ENCODE measurements at places on chromosomes 12 and 14.

- DNase-seq = no peak
Measured at GRCh38 chr12:118034429-118035189, 18.1 kb downstream of the RFC5 start.

- DNase-seq = no peak
Measured at GRCh38 chr12:112317481-112317880, 64.8 kb downstream of the HECTD4 start.

- DNase-seq = no peak
Measured at GRCh38 chr14:62796431-62796830, 248.8 kb downstream of the KCNH5 start.

- DNase-seq = no peak
Measured at GRCh38 chr14:20679907-20680306, 4.5 kb upstream of the RNASE4 start.

GRCh38 chr14:77926942-77927341 lies 127.0 kb downstream of the ADCK1 start:
- no peak for DNase-seq

GRCh38 chr12:50913224-50913623 lies 39.1 kb upstream of the HIGD1C start:
- DNase-seq = no peak

DNA sequence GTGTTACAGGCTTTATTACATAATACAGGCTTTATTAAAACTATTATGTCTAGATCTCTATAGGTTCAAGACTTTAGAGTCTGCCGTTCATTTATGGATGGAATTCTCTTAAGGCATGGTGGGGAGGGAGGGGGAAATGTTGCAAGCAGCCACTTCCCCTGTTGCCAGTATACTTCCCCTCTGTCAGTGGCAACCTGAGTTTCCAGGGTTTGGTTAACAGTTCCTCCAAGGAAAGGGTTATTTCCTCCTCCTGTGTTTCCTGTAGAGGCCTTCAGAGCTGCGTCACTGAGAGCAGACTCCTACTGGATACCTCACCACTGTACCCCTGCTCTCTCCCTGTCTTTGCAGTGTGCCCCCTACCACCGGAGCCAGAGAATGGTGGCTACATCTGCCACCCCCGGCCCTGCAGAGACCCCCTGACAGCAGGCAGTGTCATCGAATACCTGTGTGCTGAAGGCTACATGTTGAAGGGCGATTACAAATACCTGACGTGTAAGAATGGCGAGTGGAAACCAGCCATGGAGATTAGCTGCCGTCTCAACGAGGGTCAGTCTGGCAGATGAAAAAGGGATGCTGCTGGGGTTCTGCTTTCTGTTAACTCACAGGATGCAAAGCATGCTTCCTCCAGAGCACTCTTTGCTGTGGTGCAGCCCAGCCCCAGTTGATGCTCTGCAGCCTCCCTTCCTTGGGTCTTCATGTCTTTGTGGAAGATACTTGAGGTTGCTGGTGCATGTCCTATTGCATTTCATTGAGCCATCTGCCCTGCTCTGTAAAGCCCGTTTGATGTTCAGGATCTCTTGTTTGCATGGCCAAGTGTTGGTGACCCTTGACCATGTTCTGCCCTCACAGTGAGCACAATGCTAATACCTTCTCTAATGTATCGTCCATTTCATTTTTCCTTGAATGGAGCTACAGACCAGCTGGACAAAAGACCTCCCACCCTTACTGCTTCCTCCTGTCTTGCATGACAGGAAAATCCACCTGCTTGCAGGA lies 63.6 kb upstream of the SRSF5 start:
- no peak for DNase-seq

- no peak for DNase-seq
Measured at GRCh38 chr12:8841778-8842177, 19.4 kb downstream of the A2ML1 start.

DNA sequence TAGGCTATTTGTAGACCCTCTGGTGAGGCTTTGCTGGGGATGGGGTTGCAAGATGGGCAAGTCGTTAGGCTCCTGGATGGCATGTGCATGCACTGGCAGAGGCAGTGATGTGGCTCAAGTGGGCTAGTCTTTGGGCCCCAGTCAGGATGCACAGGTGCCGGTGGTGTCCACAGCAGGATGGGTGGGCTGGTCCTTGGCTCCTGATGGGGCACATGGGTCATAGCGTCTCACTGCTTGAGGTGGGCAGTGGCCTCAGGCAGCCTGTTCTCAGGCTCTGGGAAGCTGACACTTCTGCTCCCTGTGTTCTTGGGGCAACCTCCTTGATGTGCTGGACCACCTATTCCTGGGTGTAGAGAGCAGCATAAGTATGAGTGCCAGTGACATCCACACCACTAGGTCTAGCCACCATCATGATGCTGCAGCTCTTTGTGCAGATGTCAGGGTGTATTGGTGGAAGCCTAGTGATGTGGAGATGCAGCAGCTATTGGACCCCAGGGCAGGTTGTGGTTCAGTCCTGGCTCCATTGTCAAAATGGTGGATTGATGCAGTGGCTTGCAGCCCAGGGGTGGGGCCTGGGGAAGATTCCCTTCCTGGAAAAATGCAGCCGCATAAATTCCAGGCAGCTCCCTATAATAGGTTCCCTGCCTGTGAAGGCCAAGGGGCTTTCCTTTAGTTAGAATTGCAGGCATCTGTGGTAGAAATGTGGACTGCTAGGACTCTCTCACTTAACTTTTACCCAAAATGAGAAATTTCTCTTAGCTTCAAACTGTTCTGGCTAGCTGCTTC lies 742.5 kb upstream of the MDGA2 start:
- no peak for DNase-seq

DNA sequence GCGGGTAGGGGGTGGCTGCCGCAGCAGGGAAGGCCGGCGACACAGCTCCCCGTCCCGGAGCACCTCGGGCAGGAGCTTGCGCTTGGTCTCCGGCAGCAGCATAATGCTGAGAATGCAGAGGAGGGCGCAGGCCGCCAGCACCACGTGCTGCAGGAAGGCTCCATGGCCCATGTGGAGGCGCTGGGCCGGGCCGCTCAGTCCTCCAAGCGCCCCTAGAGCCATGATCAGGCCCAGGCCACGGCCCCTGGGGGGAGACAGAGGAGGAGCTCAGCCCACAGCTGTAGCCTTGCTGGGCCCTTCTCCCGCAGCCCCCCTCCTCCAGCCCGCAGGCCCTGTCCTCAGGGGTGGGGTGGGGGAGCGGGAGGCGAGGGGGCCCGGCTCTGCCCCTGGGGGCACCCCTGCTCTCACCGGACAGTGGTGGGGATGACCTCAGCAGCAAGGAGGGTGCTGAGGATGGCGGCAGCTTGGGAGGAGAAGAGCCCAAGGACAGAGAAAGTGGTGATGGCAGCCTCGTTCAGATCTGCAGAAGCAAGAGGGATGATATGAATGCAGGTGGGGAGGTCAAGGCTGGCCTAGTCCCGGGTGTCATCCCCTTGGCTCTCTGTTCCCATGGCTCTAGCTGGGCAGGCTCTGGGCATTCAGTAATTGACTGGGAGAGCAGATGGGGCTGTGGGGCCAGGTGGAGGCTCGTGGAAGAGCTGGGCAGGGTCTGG lies 5.8 kb downstream of the SLC22A17 start:
- DNase-seq = peak; percentile 15

- no peak for DNase-seq
Measured at GRCh38 chr12:103887738-103888137, 42.5 kb upstream of the HSP90B1 start.

DNA sequence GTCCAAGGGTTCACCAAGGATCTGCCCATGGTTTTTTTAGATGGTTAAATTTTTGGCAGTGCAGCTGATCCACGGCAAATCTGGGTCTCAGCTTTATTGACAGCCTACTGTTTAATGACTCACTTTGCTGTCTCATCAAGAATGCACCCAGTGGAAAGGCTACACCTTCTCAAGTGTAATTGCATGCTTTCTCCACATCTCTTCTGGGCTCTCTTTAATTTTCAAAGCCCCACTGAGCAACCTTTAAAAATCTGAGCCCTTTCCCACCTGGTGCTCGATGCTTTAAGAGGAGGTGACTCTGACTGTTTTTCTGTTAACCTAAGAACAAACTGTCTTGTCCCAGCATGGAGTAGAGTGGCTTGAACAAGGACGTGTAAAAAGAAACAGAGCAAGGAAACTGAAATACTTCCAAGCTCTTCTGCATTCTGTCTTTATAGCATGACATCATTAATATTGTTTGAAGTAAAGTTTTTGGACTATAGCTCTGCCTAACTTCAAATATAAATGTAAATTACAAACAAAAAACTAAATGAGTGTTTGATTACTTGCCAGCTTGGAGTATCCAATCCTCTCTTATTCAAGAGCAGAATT lies 214.2 kb upstream of the KRR1 start:
- DNase-seq = no peak

DNA sequence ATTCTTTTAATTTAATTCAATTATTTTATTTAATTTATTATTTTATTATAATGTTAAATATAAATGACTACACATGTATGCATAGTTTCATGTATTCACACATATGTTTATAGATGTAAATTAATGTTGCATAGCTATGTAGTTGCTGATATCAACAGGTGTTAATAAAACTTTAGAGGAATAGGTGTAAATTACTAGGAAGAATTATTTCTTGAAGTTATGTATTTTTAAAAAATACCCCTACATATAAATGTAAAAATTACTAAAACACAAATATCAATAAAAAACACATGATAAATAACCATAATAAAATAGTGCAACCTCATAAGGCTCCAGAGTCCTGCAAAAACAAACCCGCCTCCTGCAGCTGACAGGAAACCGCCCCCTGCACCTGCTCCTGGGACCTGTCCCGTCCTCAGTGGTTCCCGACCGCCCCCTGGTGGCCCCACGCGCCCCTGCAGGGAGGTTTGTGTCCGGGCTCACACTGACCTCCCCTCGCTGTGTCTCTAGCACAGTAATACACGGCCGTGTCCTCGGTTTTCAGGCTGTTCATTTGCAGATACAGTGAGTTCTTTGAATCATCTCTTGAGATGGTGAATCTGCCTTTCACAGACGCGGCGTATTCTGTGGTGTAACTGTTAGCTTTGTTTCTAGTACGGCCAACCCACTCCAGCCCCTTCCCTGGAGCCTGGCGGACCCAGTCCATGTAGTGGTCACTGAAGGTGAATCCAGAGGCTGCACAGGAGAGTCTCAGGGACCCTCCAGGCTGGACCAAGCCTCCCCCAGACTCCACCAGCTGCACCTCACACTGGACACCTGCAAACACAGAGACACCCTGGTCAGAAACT lies 1264.0 kb downstream of the TMEM121 start:
- DNase-seq = peak; percentile 69

DNA sequence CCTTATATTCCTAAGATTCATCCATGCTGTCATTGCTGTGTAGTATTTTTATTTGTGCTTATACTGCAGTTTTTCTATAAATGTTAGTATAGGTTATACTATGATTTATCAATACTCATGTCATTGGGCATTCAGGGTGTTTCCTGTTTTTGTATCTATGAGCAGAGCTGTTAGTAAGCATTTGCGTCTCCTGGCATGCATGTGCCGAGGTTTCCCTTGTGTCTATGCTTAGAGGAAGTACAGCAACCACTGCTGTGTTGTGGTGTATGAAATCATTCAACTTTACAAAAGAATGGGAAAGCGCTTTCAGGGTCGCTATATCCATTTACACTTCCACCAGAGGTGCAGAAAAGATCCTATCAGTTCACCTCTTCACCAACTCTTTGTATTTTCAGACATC lies 122.7 kb downstream of the RGS6 start:
- no peak for DNase-seq

GRCh38 chr14:102690509-102691286 lies 86.6 kb upstream of the TRAF3 start:
- DNase-seq = no peak

DNA sequence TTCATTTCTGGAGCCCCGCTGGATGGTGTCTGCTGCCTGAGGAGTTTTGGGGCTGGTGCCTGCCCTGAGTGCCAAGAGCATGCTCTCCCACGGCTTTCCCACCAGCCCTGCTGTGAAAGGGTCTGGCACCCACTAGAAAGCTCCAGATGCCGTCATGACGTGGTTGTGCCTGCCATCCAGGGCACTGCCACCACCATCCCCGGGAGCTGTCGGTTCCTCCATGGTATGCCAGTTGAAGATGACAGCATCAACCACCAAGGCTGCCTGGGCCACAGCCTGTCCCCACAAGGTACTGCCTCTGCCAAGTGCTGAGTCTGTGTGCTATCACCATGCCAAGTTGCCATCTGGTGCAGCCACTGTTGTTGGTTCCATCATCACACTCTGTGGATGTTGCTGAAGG lies 85.9 kb downstream of the TTC8 start:
- DNase-seq = no peak

DNA sequence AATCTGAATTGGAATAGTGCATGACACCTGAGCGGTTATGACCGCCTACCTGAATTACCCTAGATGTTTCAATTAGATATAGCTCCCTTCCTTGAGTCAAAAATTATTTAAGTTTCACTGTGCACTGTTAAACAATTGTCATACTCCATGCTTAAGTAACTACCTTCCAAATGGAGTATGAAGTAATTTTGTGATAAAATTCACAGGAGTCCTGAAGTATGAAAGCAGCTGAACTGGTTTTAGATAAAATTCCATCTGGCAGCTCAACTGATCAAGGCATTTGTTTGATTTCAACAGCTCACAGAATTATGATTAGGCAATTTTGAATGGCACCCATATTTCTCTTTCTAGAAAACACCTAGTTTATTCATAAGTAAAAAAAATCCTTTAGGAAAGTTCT lies 19.5 kb downstream of the PRICKLE1 start:
- DNase-seq = no peak

DNA sequence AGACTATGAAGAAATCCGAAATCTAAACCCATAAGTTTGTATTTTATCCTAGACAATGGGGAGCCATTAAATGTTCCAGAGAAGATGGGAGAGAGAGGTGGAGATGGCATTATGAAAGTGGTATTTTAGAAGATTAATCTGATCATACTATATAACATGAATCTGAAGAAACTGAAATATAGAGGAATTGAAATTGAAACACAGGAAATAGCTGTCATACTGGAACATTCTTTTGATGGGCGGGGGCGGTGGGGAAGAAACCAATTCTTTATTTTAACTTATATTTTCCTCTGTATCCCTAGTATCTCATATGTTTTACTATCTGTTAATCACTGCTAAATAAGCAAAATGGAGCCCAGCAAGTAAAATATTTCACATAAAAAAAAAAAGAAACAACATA lies 27.0 kb upstream of the FOXN3 start:
- no peak for DNase-seq

GRCh38 chr14:59262717-59263454 lies 74.4 kb downstream of the DAAM1 start:
- no peak for DNase-seq

GRCh38 chr14:34364201-34364600 lies 97.8 kb downstream of the SPTSSA start:
- DNase-seq = no peak

DNA sequence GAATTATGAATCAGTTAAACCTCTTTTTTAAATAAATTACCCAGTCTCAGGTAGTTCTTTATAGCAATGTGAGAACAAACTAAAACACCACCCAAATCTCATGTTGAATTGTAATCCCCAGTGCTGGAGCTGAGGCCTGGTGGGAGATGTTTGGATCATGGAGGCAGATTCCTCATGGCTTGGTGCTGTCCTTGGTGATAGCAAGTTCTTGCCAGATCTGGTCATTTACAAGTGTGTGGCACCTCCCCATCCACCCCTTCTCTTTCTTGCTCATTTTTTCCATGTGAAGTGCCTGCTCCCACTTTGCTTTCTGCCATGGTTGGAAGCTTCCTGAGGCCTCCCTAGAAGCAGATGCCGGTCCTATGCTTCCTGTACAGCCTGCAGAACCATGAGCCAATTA lies 102.1 kb upstream of the ANO4 start:
- DNase-seq = no peak

All from GM13977 (cell line).